Activated naive CD4-positive, alpha-beta T cell treated with anti-CD3 and anti-CD28 coated beads for 36 hours (primary cell): ENCODE measurements at places on chromosomes 1 and 21. TPM values are rescaled to one million over a fixed set of nuclear protein-coding genes. Genes with fewer than 3 reads are reported as not detected.

PPIAL4G gene
- 0.12 TPM for total RNA-seq

GRCh38 chr1:209756615-209757445 is 977 bp downstream of the TRAF3IP3 start:
- DNase-seq: peak; percentile 59

UBL4B gene
- total RNA-seq: not detected

DNA sequence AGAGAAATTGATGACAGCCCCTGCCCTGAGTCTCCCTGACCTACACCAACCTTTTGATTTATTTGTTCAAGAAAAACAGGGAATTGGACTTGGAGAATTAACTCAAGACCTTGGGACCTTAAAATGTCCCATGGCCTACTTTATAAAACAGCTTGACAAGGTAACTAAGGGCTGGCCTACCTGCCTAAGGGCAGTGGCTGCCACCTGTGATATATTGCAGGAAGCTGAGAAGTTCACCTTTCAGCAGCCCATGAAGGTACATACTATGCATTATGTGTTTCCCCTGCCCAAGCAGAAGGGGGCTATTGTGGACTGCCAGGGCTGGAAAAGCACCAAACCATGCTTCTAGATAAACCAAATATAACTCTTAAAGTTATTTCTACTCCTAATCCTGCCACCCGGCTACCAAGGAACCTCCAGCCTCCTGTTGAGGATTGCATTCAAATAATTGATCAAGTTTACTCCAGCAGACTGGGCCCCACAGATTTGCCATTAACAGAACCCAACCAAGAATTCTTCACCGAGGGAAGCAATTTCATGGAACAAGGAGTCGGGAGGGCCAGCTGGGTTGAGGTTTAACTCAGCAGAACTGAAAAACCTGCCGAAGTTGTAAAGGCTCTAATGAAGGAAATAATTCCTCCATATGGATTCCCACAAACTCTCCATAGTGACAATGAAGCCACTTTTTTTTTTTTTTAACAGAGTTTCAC is 28.2 kb downstream of the LACTBL1 start:
- DNase-seq: no peak

GRCh38 chr1:216630532-216630931 is 92.7 kb downstream of the ESRRG start:
- no peak for DNase-seq
